ENCODE measurements at places on chromosomes 11 and 22.

- DNase-seq: peak; percentile 54
Observed at GRCh38 chr11:8219257-8220021, 44.2 kb downstream of the LMO1 start.

- no peak for DNase-seq
Observed at GRCh38 chr11:96614101-96614500, 224.3 kb downstream of the JRKL start.

GRCh38 chr22:36467946-36468345 lies 13.5 kb downstream of the TXN2 start:
- DNase-seq: peak; percentile 97

GRCh38 chr11:70826541-70827335 lies 425.6 kb downstream of the SHANK2 start:
- DNase-seq: no peak

- DNase-seq: peak; percentile 8
Observed at GRCh38 chr11:10267821-10268220, 26.2 kb downstream of the SBF2 start.

GRCh38 chr11:84901991-84902390 lies 725.2 kb downstream of the DLG2 start:
- no peak for DNase-seq

- DNase-seq: no peak
Observed at GRCh38 chr11:61697078-61697502, 16.9 kb downstream of the DAGLA start.

DNA sequence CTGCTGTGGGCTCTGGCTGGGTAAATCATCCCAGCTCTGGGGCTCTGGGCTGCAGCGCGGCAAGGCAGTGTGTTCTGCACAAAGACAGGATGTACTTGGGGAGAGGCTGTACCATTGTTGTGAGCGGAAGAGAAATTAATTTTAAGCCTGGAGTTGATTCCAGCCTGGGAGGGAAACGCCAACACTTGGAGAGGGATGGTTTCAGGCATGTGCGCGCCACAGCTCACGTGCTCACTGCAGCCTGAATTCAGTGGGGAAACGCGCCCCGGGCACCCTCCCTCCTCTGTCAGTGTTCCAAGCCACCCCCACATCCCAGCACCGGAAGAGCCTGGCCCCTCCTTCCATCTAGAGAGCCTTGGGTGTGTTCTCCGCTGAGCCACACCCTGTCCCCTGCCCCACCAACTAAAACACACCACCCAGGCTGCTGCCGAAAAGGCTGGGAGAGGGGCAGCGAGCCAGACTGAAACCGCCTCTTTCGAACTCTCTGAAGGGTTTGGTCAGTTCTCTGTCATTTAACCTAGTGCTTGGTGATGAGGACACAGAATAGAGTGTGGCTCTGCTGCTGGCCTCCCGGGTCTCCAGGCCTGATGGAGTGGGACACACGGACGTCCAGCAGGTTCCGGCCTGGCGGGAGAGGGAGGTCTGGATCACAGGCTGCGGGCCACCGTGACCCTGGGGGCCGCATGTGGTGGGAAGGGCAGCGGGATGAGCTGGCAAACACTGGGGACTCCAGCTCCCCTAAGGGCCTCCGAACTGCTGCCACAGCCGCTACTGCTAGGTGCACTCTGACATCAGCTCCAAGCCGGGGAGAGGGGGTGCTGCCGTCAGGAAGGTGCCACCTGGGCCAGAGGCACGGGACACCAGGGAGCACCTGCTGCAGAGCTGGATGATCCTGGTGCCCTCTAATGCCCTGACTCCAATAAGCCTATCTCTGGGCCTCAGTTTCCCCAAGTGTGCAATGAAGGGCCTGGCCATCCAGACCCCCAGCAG lies 230.8 kb downstream of the CTTN start:
- DNase-seq: no peak

- DNase-seq: no peak
Observed at GRCh38 chr11:74069146-74070046, 60.5 kb upstream of the UCP3 start.
